Testis (tissue), 5 donors: ENCODE measurements at places on chromosomes 16 and 17. TPM values are rescaled to one million over a fixed set of nuclear protein-coding genes. Genes with fewer than 3 reads are reported as not detected.

Gene SLC6A2
- total RNA-seq: 5.7 TPM

Gene CHRNE
- 1.4 TPM for total RNA-seq

Gene OMG
- not detected for total RNA-seq

DNA sequence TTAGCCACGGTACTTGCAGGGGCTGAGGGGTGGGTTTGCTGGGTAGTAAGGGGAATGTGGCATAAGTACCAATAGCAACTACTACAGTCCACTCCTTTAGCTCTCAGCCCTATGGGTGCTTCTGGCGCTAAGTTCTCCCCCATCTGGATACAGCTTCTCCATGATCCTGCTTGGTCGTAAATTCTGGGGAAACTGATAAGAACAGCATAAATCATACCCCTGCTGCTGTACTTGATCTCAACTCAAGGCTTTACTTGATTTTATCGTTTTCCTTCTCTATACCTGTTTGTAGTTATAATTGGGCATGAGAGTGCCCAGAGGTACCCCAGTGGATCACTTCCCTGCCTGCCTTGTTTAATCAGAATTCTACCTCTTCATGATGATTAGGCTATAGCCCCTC lies 331.4 kb downstream of the PMP22 start:
- no peaks in the 10 kb centered on the region for H3K36me3 ChIP-seq
- H3K27me3 ChIP-seq: no peaks in the 10 kb centered on the region
- no peaks in the 10 kb centered on the region for H3K4me1 ChIP-seq
- no peak overlapping the region for H3K4me3 ChIP-seq
- no peak overlapping the region for H3K27ac ChIP-seq
- no peak for DNase-seq

DNA sequence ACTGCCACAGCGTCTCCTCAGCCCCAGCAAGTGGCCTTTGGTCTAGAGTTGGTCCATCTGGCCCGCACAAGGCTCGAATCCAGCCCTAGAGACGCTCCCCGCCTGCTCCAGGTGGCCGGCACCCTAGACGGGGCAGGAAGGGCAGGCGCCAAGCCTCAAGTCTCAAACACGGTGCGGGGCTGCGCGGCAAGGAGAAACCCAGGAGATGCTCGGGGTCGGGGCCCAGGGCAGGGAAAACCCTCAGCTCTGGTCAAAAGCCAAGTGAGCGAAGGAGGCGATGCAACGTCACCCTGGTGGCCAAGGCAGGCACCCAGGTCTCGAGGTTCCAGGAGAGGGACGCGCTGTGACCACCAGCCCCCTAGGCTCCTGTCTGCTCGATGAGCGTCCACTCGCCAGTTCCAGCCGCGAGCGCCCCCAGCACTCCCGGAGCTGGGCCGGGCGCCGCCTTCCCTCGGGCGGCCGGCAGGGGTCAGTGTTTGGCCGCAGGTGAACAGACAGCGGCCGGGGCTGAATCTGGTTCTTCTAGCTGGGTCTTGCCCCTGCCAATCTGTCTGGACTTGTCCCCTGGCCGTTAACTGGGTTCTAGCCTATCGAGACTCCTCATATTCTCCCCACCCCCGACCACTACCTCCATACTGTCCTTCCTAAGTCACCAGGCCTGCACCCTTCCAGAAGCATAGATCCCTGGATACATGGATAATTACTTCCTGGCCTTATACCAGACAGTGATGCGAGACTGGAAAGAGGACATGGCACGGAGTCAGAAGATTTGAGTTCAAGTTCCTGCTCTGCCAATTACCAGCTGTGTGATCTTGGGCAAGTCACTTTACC lies 44.0 kb downstream of the PRAC1 start:
- no peaks in the 10 kb centered on the region for H3K27me3 ChIP-seq
- peak; percentile 75 for DNase-seq
- H3K4me3 ChIP-seq: no peak overlapping the region
- H3K4me1 ChIP-seq: no peaks in the 10 kb centered on the region
